ENCODE measurements at places on chromosomes 12 and 14. TPM values are rescaled to one million over a fixed set of nuclear protein-coding genes. Genes with fewer than 3 reads are reported as not detected.

DNA sequence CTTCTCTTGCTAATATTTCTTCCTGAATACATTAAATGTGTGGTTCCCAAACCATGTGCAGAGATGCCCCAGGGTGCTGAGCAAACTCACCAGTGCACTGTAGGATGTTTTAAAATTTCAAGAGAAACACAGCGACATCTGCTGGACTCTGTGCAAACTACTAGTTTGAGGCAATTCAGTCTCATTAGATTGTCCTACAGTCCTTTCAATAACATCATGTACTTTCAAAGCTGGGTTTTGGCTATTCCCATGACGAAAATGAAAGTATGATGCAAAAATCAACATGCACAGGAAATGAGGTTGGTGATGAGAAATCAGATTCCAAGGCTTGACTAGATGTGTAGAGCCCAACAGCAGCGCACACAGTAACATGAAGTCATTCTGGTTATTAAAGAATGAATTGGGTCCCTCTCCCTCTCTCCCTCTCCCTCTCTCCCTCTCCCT, 66.3 kb downstream of the CLIP1 start:
- peak; percentile 39 for DNase-seq

DNA sequence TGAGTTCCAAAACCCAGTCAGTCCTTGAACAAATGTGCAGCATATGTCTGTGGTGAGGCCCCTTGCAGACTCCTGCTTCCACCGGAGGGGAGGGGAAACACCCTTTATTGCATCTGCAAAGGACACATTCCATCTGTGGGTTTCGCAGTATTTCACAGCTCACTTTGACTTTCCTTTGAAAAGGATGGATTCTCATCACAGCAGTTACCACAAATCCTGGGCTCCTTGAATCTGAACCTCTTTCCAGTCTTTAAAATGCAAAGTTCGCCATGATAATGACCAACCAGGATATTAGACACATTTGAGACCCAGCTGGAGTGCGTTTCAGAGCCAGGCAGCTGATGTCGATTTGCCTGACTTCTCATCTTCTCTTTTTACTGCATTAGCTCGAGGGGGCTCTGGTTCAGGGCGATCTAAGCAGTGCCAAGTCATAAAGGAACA, 242.4 kb downstream of the SLC15A4 start:
- DNase-seq, result no peak

- no peak for DNase-seq
Measured at GRCh38 chr12:14900521-14901227, 15.0 kb upstream of the MGP start.

- DNase-seq, result no peak
Measured at GRCh38 chr12:19209661-19210060, 80.1 kb downstream of the PLEKHA5 start.

GRCh38 chr12:4789776-4790175, 69.6 kb downstream of the GALNT8 start:
- DNase-seq, result no peak

NGB gene
- not detected for total RNA-seq

CELA1 gene
- not detected for total RNA-seq

Data from Panc1 (cell line).